ENCODE measurements at places on chromosomes 1 and 21.

DNA sequence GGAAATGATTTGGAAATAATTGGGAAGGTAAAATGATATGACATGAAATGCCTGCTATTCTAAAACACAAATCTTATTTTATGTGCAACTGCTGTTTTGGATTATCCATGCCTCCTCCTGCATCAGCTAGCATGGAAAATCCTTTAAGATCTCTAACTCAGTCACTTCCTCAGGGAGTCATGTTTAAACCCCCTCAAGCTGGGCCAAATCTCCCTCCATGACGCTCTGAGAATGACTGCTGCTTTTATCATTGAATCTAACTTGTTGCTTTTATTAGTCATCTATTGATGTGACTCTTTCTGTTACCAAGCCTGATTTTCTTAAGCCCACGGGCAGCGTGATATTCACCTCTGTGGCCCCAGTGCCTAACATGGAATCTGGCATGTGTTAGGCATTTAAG, 324.8 kb downstream of the DISC1 start:
- no peak for DNase-seq

- no peak for DNase-seq
These were observed 275.7 kb upstream of the C1orf174 start for GRCh38 chr1:4175566-4176405.

DNA sequence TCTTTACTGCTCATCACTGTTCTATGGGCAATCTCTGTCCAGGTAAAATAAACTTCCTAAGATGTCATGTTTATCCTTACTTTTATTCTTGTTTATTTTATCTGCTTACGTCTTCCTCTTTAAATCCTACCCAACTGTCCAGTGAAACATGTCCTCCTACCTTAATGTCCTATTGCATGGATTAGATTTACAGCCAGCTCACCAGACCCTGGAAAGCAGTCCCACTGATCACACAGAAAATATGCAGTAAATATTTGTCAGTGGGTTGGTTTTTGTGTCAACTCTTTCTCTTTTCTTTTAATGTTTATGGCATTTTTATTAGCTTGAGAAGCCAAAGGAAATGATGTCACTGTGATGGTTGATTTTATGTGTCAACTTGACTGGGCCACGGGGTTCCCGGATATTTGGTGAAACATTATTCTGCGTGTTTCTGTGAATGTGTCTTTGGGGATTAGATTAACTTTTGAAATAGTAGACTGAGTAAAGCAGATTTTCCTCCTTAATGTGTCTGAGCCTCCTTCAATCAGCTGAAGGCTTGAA, 258.3 kb downstream of the SRGAP2C start:
- no peak for DNase-seq

DNA sequence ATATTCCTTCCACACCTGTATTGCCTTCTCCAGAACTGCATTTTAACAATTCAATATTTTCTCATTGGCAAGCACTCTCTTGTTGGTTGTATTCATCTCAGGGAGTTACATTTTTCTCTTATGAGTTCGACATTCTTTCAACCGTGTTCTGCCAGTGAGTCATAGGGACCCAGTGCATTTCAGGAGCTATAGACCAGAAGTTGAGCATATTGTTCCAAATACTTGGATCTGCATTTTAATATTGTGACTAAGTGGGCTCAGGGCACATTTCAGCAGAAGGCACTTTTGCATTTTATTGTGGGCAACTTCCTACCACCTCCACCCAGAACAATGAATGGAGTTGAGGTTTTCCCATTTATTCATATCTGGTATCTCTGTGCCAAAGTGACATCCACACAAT, 132.8 kb downstream of the TNFSF18 start:
- no peak for DNase-seq

GRCh38 chr21:34736116-34736874, 67.5 kb downstream of the CLIC6 start:
- no peak for DNase-seq

GRCh38 chr1:203769505-203770343, 4.7 kb downstream of the LAX1 start:
- DNase-seq: peak; percentile 98

GRCh38 chr1:246052603-246053002, 454.5 kb downstream of the SMYD3 start:
- no peak for DNase-seq

DNA sequence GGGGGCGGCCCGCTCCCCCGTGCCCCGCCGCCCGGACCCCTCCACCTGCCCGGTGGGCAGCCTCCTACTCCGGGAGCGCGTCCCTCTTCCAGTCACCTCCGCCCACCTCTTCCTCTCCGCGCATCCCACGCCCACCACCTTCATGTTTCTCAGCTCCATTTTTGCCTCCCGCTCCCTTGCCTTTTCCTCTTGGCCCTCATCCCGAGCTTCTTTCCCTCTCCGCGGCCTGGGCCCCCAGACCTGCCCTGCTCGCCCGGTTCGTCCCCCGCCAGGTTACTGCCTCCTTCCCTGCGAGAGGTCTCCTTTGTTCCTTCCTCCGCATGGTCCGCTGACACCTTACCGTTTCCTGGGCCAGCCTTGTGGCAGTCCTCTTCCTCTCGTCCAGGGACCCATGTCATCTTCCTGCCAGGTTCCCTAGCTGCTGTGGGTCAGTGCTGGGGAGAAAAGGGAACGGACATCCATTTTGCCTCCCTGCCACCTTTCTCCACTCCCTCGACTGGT, 563 bp downstream of the QSOX1 start:
- no peak for DNase-seq

GRCh38 chr1:52976183-52977035, 49.3 kb downstream of the SCP2 start:
- no peak for DNase-seq

Measured in NCI-H1694 treated with DMSO at 0.1 percent for 48 hours (cell line).